ENCODE measurements at places on chromosomes 2 and 18. TPM values are rescaled to one million over a fixed set of nuclear protein-coding genes. Genes with fewer than 3 reads are reported as not detected.

GRCh38 chr2:215269397-215270117, 42.3 kb upstream of the ATIC start:
- peak; percentile 75 for DNase-seq

- no peak for DNase-seq
Observed at GRCh38 chr2:105915005-105915558, 170.4 kb downstream of the NCK2 start.

Gene SNORC
- total RNA-seq = 3.0 TPM

- no peak for DNase-seq
Observed at GRCh38 chr2:71282493-71282892, 49.1 kb upstream of the ZNF638 start.

DNA sequence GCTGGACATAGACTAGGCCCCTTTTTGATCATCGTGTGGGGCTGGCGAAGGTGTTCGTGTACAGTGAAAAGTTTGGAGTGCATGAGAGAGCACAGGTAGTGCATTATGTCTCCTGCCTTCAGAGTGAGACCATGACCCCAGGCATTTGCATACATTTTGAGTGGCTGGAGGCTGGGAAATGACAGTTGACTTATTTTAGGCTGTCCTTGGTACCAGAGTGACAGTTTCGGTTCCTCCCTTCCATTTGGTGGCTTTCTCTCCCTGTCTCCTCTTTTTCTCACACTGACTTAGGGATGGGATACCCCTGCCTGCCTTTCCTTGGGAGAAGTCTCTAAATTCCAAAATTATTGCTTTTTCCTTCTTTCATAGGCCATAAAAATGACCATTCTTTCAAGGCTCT, 20.1 kb downstream of the SERPINB12 start:
- DNase-seq = no peak

DNA sequence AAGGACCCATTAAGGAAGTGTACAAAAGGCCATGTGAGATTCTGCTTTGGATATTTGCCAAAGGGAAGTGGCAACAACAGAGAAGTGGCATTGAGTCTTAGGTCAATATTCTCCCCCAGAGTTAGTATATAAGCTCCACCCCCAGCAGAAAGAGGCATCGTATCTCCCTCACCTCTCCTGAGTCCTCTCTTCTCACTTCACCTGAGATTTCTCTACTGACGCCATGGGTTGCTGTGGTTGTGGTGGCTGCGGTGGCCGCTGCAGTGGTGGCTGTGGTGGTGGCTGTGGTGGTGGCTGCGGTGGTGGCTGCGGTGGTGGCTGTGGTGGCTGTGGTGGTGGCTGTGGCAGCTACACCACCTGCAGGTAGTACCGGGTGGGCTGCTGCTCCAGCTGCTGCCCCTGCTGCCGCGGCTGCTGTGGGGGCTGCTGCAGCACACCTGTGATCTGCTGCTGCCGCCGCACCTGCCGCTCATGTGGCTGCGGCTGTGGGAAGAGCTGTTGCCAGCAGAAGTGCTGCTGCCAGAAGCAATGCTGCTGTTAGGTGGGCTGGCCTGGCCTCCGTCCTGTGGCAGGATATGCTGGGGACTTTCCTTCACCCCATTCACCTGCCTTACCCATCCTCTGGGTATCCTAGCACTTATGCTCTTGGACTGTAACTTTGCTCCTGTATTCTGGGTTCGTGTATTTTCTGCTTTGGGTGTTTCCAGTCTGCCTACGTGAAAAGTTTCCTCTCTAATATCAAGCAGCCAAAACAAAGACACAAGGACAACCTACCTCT, 5.9 kb downstream of the SCYGR3 start:
- no peak for DNase-seq

All from neural crest cell (in vitro differentiated cells).